Fibroblast of villous mesenchyme (primary cell): ENCODE measurements at places on chromosomes 12 and 14. TPM values are rescaled to one million over a fixed set of nuclear protein-coding genes. Genes with fewer than 3 reads are reported as not detected.
A peak's percentile ranks its signal among the peaks of the same experiment; 100 is the strongest.

- peak; percentile 32 for DNase-seq
These were observed 294.3 kb downstream of the APAF1 start for GRCh38 chr12:98939350-98939749.

- peak; percentile 78 for DNase-seq
These were observed 11.7 kb upstream of the INF2 start for GRCh38 chr14:104677512-104678332.

- peak; percentile 59 for DNase-seq
These were observed 269.3 kb downstream of the DAD1 start for GRCh38 chr14:22319526-22320361.

Gene OR4N5
- not detected in 2 replicates for total RNA-seq

Gene ETFBKMT
- total RNA-seq, result 2.3 and 2.6 TPM in 2 replicates

GRCh38 chr14:61101803-61102548, 120.9 kb downstream of the SLC38A6 start:
- DNase-seq, result peak; percentile 75

Gene GPRC5D
- total RNA-seq, result not detected in 2 replicates

- no peak for DNase-seq
These were observed 33.6 kb upstream of the COX6A1 start for GRCh38 chr12:120404271-120404670.

DNA sequence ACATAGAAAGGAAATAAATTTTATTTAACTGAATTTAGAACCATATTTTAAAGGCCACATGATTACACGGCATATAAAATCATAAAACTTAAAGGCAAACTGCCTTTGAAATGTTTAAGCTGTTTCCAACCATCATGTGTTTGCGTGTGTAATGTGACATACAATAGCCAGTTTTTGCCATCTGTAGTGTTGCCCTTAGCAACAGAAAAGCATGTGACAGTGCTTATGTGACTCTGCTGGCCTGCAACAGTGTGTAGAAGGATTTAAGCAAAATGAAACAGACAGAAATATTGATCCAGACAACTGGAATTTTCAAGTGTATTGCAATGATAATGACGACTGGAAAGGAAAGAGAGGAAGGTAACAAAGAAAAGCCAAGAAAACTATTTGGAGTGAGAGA, 49.5 kb downstream of the TSPAN19 start:
- DNase-seq, result no peak

GRCh38 chr12:21983095-21983494, 41.9 kb upstream of the ABCC9 start:
- DNase-seq, result no peak

- no peak for DNase-seq
These were observed 122.2 kb downstream of the AEBP2 start for GRCh38 chr12:19561411-19561961.

GRCh38 chr14:61145903-61146481, 135.1 kb downstream of the TMEM30B start:
- peak; percentile 40 for DNase-seq

DNA sequence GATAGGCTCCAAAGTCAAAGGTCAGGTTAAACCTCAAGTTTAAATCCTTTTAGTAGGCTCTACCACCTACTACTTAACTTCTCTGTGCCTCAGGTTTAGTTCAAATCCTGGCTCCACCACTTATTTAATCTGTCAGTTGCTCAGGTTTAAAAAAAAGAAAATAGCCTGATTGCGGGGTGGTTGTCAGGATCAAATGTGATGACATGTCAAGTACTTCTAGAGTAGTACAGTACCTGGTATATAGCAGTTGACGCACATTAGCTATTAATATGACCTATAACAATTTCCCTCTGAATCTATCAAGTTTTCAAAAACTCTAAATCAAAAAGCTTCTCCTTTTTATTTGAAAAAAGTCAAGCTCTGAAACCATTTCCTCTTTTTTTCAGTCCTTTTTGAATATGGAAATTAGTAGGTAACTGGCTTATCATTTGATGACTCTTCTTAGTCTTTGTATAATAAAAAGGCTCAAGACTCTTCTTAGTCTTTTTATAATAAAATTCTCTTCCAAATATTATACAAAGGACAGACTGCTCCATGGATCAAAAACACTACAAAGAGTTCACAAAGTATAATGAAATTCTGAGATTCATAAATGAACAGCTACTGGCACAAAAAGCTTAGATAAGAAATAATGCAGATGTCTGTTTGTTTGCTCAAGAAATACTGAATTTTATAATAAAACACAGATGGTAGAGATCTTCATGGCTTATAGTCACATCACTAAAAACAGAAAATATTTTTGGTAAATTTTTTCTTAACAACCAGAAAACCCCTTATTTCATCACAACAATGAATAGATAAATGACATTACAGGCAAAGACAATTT, 5.0 kb downstream of the OSBPL8 start:
- no peak for DNase-seq

DNA sequence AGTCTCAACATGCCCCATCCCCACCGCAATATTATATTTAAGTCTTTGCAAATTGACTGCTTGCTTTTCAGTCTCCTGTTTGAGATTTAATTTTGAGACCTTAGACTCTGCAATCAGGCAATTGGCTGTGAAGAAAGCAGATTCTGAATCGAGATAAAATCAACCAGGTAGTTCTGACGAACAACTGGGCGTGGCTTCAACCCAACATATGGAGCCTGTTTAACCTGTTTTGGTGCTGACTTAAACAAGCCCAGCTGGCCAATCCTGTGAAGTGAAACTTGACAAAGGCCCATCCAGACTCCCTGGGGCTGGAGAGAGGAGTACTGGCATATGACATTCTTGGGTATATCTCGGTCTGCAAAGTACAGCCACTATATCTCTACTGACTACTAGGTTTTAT, 9.8 kb upstream of the CIPC start:
- no peak for DNase-seq

Gene MCRS1
- 47.5 and 61.5 TPM in 2 replicates for total RNA-seq

DNA sequence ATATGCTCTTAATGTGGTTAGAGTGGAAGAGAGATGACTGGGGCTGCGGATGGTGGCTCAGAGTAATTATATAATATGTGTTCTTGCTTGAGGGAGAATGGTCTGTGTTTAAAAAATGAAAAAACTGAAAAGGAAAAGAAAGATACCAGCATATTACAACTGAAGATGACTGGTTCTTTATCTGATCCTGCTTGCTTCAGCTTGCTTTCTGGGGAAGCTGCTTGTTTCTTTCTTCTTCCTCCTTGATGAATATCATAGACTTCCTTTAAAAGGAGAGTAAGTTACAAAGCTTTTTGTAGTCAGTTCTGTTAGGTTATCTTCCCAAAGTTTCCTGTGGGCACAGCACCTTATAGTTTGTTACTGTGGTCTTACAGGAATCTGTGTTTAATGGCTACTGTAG, 210.9 kb downstream of the ERC1 start:
- DNase-seq, result no peak

Gene CLEC4D
- total RNA-seq, result not detected in 2 replicates

DNA sequence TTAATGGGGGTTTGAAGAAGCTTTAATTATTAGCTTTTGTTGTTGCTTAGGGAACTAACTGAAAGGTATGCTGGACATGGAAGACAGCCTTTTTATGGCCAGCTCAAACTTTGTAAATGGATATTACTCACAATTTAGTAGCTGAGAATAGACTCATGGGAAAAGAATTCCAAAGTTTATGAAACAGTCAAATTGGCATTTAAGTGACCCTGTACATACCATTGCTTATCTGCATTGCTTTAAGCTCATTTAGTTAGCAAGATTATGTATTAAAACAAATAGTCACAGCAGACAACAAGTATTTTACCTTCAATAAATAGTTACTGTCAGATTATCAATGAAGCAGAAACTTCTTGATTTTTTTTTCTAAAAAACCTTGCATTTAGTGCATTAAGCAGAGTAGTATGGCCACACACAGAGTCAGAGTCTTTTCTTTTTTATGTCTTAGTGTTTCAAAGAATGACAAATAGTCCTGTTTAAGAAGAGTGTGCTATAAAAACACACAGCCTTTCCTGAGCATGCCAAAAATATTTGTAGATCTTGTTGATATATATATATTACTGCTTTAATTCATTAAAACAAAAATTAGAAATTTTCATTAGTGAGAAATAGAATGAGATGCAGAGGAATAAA, 102.2 kb downstream of the TTC6 start:
- DNase-seq, result peak; percentile 53

GRCh38 chr14:73665130-73665529, 20.3 kb downstream of the DNAL1 start:
- no peak for DNase-seq

GRCh38 chr12:3622021-3622821, 130.7 kb downstream of the CRACR2A start:
- no peak for DNase-seq

DNA sequence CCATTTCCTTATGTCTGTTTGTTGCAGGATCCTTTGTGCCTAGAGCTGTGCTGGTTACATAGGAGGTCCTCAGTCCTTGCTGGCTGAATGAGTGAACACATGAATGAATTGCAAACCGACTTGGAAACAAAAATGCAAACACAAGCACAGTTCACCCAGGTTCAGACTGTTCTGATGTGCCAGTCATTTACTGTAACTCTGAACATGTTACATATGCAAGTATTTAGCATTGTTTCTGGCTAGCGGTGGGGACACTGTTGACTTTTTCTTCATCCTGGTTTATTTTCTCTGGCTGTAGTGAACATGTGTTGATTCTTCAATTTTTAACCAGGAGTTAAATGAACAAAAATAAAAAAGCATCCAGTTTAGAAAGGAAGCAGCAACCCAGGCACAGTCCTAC, 33.4 kb downstream of the TSPAN9 start:
- peak; percentile 51 for DNase-seq

Gene CTDSP2
- 64.8 and 76.0 TPM in 2 replicates for total RNA-seq

Gene TAS2R10
- total RNA-seq, result 0.86 and 0.97 TPM in 2 replicates

- no peak for DNase-seq
These were observed 333.7 kb downstream of the DAD1 start for GRCh38 chr14:22255017-22255950.

GRCh38 chr12:26803552-26803951, 29.4 kb downstream of the ITPR2 start:
- peak; percentile 44 for DNase-seq

GRCh38 chr12:21627924-21628323, 23.3 kb upstream of the GYS2 start:
- no peak for DNase-seq

DNA sequence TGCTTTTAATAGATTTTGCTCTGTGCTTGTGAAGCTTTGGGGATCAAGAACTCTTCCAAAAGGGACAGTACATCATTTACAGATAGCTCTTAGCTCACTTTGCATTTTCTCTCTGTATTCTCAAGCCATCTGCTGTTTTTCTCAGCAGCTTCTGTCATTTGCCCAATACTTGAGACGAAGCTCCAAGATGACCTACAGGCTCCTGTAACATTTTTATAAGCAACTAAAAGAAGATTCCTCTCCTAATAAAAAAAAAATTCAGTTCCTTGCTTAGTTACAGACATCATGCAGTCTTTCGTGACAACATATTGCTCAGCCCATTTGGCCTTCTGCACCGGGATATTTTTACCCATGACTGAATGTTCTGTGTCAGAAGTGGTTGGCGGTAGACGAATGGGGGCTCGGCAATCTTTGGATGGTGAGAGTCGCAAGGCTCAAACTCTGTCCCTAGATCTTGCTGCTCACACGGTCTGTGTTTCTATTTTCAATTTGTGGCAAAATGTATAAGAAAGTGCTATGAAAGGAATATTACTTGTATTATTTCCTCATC, 215.6 kb downstream of the FSCB start:
- DNase-seq, result no peak

- no peak for DNase-seq
These were observed 87.4 kb downstream of the LRIG3 start for GRCh38 chr12:58832920-58833319.

DNA sequence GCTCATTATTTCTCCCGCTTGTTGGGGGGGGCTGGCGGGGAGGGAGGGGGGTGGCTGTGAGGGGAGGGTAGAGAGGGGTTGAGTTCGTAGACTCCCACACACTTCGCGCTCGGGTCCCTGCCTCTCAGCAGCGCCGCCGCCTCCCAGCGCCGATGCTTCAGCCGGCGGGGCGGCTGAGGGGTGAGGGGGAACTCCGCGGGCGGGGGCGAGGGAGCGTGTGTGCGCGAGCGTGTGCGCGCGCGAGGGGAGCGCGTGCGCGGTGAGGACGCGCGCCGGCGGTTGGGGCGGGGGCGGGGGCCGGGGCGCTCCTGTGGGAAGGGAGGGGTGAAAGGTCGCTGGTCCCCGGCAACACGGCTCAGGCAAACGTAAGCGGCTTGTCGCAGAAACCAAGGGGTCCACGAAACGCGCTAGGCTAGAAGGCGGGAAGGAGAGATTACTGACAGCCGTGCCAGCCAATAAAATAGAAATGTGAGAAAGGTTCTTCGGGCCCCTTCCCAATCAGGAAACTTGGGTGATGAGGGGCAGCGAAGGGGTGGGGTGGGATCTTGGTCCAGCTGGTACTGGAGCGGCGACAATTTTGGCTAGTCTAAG, 343 bp upstream of the NOVA1 start:
- peak; percentile 79 for DNase-seq

DNA sequence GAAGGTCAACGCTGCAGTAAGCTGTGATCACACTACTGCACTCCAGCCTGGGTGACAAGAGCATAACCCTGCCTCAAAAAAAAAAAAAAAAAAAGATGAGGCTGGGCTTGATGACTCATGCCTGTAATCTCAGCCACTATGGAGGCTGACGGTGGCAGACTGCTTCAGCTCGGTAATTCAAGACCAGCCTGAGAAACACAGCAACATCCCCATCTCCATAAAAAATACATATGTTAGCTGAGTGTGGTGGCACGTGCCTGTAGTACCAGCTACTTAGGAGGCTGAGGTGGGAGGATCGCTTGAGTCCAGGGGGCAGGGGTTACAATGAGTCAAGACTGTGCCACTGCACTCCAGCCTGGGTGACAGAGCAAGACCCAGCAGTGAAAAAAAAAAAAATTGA, 50.4 kb downstream of the GXYLT1 start:
- peak; percentile 80 for DNase-seq

Gene DCN
- total RNA-seq, result 125 and 258 TPM in 2 replicates

DNA sequence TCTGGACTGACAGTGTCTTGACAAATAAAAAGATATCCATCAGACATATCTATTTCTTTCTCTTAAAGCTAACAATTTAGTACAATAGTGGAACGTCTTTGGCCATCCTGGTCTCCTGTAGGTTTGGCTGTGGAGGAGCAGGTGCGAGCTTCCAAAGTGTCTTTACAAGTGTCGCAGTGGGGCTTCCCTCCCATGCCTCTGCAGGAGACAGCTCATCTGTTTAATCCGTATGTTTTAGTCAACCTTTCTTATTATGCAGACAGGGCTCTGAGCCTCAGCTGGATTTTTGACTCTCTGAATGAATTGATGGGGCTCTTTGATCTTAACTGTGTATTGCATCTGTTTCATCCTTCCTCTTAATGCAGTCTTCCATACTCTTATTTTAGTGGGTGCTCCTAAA, 57.5 kb downstream of the RMST start:
- no peak for DNase-seq
